Caco-2 (cell line): ENCODE measurements at places on chromosomes 11 and 22.

- DNase-seq, result no peak
Measured at GRCh38 chr11:1771273-1771672, 7.5 kb upstream of the CTSD start.

DNA sequence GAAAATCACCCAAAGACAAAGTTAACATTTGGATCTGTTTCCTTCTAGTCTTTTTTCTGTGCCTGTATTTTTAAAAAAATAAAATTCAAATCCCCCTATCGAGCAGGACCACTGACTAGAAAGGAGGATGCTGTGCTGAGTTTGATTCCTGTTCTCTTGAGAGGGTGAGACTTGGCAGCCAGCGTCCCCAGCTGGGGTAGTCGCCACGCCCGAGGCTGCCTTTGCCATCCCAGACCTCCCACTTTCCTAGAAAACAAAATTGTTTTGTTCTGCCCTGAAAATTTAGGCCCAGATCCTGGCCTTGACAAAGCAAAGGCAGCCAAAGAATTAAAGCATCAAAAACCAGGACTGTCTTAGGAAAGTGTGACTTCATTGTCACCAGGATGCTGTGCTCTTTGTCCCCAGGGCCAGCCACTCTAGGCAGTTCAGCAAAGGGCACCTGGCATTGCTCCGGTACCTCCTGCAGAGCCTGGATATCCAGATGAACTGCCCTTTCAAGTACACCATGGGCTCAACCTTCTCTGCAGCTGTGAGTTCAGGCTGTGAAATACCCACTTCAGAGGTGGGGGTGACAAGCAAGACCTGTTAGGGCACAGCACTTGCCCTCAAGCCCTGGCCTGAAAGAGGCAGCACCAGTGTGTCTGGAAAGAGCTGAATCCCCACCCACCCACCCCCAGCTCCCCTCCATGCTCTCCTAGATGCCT, 44.6 kb downstream of the KCNQ1OT1 start:
- no peak for DNase-seq

DNA sequence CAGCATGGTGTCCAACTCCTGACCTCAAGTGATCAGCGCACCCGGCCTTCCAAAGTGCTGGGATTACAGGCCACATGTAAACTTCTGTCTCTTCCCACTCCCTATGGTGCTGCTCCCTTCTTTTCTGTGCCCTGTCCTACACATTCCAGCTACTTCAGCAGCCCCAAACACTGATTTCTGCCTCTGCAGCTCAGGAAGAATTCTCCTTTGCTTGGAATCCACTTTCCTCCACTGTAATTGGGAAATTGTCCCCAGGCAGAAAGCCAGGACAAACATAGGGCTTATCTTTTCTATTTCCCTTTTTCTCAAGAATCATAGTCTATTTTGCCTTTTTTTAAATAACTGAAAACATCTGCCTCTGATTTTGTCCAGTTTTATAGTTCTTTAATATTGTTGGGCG, 21.3 kb upstream of the DRG1 start:
- no peak for DNase-seq

- DNase-seq, result no peak
Measured at GRCh38 chr22:22366537-22366936, 122.0 kb downstream of the VPREB1 start.

GRCh38 chr22:30985561-30986208, 16.6 kb downstream of the TUG1 start:
- no peak for DNase-seq

- peak; percentile 70 for DNase-seq
Measured at GRCh38 chr11:1832211-1832919, 2.4 kb upstream of the SYT8 start.

GRCh38 chr11:109668973-109669634, 247.1 kb downstream of the C11orf87 start:
- no peak for DNase-seq

GRCh38 chr22:20479612-20480196, 15.9 kb downstream of the KLHL22 start:
- DNase-seq, result no peak

GRCh38 chr11:72069787-72070251, 10.5 kb downstream of the NUMA1 start:
- DNase-seq, result peak; percentile 53

- DNase-seq, result no peak
Measured at GRCh38 chr22:37411655-37412054, 15.6 kb downstream of the ELFN2 start.

- DNase-seq, result no peak
Measured at GRCh38 chr11:70734379-70734778, 336.1 kb downstream of the CTTN start.

GRCh38 chr22:25880524-25880923, 138.5 kb downstream of the MYO18B start:
- no peak for DNase-seq

- DNase-seq, result no peak
Measured at GRCh38 chr11:61024938-61025820, 53.7 kb downstream of the CD6 start.

DNA sequence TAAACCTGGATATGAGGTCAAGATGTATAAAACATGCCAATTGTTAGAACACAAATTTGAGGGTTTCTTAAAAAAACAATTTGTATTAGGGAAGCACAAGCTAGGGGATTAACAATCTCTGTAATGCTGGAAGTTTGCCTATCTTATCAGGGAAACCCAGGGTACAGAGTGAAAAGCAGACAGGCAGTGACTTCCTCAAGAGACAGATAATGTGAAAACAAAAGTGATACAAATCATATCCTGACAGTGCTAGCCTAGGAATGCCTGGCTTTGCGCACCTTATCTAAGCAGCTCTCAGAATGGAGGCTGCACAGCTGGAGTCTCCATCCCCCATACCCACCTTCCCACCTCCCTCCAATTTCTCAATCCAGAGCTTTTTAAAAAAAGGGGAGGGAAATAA, 22.5 kb upstream of the RBX1 start:
- DNase-seq, result no peak

- no peak for DNase-seq
Measured at GRCh38 chr11:114049050-114049449, 10.5 kb upstream of the ZBTB16 start.

DNA sequence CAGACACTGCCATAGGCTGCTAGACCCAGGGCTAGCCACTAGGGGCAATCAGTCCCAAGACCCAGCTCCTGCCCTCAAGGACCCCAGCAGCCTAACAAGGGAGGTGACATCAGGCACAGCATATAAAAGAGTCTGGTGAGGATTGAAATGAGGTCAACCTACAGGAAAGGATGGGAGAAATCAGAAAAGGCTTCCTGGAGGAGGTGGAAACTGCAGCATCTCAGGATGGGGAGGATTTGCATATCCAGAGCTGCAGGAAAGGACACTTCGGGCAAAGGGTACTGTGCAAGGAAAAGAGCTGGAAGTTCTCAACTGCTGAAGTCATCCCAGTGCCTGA, 2.9 kb upstream of the ARFGAP2 start:
- DNase-seq, result peak; percentile 74

DNA sequence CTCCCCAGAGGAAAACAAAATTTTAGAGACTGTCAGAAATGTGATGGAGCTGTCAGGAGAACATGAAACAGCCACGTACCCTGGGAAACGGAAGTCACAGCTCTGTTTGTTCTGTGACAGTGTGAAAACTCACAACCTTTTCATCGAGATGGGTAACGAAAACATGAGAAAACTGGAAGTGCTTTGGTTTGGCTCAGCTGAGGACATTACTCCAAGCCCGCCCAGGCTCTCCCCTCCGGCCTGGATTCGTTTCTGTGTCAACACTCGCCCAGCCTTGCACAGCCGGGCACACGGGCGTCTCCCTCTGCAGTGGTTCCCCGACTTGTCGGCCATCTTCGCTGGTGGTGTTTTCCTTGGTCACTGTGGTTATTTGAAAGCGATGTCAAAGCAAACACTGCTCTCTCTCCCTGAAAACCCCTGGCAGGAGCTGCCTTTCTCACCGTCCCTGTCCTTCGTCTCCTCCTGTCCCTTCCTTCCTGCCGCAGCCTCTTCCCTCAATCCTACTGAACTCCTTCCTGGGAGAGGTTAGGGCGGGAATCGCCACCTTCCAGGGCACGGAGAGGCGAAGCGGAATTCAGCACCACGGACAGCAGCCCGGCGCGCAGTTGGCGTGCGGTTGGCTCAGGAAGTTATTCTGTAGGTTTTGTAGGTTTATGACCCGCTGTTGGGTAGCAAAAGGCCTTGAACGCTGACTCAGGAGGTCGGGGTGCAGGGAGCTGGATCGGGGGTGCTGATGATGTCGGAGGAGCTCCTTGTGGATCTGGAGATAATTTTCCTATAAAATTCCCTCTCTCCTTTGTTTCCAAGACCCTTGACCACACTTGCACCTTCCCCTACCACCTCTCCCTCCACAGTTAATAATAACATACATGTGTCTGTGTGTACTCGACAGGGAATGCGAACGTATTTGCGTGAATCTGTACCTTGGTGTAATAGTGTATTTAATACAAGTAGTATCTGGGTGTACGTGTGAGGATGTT, 13.1 kb upstream of the RPS19BP1 start:
- no peak for DNase-seq

- DNase-seq, result no peak
Measured at GRCh38 chr11:128503245-128503991, 83.9 kb downstream of the ETS1 start.

GRCh38 chr11:130209128-130209932, 49.7 kb downstream of the ST14 start:
- DNase-seq, result no peak

GRCh38 chr11:61129639-61130523, 27.6 kb downstream of the CD5 start:
- DNase-seq, result peak; percentile 94

DNA sequence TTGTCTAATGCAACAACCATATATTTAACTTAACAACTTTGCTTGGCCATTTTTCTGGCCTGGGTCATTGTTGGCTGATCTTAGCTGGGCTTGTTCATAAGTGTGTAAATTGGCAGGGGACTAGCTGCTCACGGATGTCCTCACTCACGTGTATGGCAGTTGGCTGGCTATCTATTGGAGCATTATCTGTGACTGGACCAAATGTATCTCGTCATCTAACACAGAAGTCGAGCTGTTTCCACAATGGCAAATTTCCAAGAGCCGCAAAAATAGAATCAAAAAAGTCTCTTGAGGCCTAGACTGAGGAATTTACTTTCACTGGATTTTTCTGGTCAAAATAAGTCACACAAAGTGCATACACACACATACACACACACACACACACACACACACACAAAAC, 893.3 kb downstream of the FAM181B start:
- no peak for DNase-seq

- peak; percentile 55 for DNase-seq
Measured at GRCh38 chr11:79393362-79394043, 47.3 kb downstream of the TENM4 start.

DNA sequence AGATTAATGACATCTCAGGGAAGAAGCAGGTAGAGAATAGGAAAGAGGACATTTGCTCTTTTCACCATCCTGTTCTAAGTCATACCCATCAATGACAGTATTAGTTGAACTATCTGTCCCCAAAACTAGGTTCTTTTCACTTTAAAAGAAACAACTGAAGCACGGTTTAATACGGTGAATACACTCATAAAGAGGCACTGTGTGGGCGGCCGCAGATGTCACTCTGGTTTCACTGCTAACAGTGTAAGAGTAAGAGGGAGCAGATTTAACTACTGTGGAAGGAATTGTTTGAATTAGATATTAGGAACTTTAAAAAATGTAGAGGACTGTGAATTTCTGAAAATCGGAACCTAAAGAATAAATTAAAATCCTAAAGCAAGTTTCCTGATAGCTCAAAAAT, 49.5 kb downstream of the VSIG10L2 start:
- no peak for DNase-seq

DNA sequence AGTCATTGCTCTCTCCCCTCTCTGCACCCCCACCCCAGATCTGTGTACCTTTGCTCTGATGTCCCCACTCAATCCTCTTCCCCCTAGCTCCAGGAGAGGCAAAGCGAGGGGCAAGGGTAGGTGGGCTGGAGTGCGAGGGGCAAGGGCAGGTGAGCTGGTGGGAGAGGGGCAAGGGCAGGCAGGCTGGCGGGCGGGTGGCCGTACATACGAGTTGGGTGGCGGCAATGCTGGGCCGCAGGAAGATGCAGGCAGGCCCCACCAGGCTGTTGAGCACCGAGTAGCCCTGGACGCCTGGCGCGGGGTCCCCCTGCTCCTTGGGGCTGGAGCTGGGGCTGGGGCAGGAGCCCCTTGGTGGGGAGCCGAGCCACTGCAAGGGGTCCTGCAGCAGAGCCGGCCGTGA, 908 bp downstream of the CABP2 start:
- no peak for DNase-seq

DNA sequence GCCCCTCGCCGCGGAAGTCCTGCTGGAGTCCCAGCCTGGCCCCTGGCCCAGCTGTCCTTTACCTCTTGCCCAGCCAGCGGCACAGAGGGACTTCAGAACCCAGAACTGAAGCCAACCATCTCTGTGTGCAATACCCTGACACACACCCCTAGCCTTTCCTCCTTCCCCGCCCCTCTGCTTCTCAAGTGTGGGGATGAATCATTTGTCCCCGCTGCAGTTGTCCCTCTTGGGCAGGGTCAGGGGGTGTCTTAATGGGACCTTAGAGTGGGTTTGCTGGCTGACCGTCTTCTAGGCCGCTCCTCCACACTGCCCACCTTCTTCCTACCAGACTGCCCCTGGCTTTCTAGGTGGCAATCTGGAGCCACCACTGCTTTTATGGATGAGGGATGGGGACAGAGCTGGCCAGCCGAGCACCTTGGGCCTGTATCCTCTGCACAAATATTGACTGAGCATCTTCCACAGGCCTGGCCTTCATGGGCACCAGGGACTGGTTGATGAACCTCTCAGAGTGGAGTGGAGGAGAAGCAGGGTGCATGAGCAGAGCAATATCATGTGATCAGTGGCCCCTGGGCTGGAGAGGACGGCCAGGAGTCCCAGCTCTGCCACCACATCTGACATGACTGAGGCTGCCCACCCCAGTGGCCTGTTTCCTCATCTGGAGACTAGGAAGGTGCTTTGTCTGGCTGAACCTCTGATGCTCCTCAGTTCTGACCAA, 668 bp upstream of the CHST1 start:
- DNase-seq, result no peak

DNA sequence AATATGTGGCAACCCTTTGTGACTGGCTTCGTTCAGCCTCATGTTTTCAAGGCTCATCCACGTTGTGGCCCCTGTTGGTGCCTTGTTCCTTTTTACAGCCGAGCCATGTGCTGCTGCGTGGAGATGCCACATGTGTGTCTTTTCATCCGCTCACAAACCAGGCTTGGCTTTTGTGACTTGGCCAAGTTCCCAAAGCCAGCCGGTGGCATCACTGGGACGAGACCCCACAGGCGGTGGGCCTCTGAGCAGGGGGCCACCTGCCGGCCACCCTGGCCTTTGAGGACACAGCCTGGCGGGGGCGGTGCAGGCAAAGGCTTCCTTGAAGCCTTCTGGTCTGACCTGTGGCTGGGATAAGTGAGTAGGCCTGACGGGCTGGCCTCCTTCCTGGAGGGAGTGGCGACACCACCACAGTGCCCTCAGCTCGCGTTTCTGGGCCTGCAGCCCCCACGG, 10.5 kb downstream of the GRK2 start:
- DNase-seq, result no peak

GRCh38 chr11:26626346-26626745, 54.3 kb upstream of the MUC15 start:
- DNase-seq, result no peak

- no peak for DNase-seq
Measured at GRCh38 chr22:37982938-37983859, 1.2 kb downstream of the SOX10 start.

- peak; percentile 48 for DNase-seq
Measured at GRCh38 chr11:113796663-113797259, 17.2 kb downstream of the CLDN25 start.

- DNase-seq, result no peak
Measured at GRCh38 chr11:40140560-40140959, 1318.9 kb downstream of the LRRC4C start.
